ENCODE measurements at places on chromosomes 7 and 10.

GRCh38 chr7:96719164-96719563 lies 9.5 kb upstream of the SEM1 start:
- DNase-seq = no peak

DNA sequence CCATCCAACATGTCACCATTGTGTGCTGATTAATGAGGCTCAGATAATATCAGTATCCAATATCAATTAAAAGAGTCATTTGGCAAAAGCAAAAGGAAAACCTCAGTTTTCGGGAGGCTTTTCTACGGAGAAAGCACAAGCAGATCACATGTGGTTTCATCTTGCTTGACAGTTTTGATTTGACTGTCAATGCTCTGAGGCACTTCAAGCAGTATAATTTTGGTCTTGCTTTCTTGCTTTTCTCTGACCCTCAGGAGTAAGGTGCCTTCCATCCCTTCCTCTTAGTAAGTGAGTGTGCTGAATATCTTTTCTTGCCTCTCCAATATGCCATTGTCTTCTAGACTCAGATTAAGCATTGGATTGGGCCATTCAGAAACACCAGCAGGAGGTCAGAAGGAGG lies 115.5 kb upstream of the CALCR start:
- DNase-seq = no peak

GRCh38 chr7:106752367-106752766 lies 91.4 kb upstream of the CCDC71L start:
- DNase-seq = no peak

GRCh38 chr7:53473371-53473770 lies 437.9 kb downstream of the POM121L12 start:
- no peak for DNase-seq

DNA sequence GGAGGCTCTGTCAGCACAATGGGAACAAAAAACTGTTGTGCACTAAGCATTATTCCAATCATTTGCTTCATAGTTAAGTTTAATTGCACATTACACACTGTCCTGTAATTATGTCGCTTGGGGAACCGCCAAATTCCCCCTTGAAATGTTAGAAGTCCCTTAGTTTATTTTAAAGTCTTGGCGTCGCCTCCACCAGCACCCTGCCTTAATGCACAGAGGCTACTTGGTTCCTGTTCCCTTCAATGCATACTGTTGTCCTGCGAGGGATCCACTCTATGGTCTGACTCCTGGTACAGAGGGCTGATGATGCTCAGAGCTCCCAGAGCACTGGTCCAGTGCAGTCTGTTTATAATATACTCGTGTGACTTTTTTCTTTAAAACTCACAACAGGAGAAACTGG lies 330.7 kb downstream of the ELMO1 start:
- no peak for DNase-seq

DNA sequence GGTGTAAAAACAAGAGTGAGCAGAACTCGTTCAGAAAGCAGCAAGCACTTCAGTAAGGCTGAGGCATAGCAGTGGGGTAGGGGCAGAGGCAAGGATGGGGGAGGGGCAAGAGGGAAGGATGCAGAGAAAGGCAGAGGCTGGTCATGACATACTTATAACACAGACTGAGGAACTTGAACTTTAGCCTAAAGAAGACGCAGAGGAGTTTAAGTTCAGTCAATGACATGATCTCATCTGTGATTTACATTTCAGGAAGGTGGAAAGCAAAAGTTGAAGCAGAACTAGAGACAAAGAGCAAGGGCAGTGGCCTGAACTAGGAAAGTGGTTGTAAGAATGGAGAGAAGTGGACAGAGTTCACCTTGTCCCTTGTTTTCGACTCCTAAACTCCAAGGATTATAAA lies 15.8 kb downstream of the MACC1 start:
- DNase-seq = no peak

- no peak for DNase-seq
These were observed 143.7 kb downstream of the SLIT1 start for GRCh38 chr10:97042081-97042480.

- DNase-seq = no peak
These were observed 509.5 kb downstream of the DNAJB6 start for GRCh38 chr7:157846271-157846670.

DNA sequence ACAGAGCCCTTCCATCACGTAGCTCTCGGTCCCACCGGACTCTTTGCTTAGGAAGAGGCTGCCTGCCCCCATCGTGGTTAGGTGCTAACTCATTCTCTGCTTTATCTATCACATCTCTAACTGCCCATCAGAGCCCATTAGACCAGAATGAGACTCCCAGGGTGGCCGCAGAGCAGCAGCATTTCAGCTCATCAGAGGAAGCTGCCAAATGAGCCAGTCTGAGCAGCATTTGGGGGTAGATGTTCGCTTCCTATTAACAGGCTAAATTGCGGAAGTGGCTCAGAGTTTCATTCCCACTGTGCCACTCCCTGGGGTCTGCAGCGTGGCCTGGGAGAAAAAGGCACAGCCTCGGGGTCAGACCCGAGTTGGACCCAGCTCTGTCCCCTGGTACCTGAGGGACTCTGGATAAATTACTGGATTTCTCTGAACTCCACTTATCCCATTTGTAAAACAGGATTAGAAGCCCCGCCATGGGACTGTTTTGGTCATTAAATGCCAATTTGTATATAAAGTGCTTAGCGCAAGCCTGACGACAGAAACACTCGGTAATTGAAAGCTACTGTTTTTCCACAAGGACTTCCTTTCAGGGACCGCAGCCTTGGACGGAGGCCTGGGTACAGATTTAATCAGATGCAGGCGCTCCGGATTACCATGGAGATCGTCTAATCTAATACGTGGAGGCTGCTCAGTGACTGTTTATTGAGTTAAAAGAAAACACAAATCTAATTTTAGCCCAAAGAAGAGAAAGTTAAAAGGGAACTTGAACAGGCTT lies 73.8 kb upstream of the PRLHR start:
- DNase-seq = no peak

GRCh38 chr10:102117391-102118159 lies 2.6 kb downstream of the LDB1 start:
- DNase-seq = peak; percentile 93

DNA sequence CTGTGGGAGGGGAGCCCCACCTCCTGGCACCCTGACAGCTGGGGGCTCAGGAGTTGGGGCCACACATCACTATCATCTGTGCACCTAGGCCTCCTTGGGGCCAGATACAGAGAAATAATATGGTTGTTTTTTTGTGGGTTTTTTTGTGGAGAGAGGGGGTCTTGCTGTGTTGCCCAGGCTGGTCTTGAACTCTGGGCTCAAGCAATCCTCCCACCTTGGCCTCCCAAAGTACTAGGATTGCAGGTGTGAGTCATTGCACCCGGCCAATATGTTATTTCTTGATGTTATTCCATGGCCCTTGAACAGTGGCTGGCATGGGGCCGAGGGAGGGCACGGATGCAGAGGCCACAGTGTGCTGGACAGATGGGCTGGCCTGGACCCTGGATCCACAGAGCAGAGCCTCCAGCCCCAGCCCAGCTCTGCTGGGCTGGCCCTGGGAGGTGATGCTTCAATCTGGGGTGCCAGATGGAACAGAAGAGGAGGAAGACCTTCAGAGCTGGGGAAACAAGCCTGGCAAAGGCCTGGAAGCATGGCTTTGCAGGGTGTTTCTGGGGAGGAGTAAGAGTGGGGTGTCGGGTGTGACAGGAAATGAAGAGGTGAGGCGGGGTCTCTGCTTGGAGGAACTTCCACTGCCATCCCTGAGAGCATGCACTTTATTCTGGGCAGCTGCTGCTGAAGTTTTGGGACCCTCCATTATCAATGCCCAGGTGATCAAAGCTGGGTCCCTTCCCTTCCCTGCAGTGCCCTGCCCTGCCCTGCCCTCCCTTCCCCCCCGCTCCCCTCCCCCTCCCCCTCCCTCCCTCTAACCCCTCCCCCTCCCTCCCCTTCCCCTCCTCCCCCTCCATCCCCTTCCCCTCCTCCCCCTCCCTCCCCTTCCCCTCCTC lies 3.7 kb upstream of the FZD9 start:
- no peak for DNase-seq

- no peak for DNase-seq
These were observed 20.3 kb upstream of the HECTD2 start for GRCh38 chr10:91389636-91390512.

GRCh38 chr7:16743236-16743635 lies 10.3 kb upstream of the TSPAN13 start:
- DNase-seq = no peak

GRCh38 chr7:27203964-27204594 lies 4.2 kb upstream of the HOXA13 start:
- no peak for DNase-seq

DNA sequence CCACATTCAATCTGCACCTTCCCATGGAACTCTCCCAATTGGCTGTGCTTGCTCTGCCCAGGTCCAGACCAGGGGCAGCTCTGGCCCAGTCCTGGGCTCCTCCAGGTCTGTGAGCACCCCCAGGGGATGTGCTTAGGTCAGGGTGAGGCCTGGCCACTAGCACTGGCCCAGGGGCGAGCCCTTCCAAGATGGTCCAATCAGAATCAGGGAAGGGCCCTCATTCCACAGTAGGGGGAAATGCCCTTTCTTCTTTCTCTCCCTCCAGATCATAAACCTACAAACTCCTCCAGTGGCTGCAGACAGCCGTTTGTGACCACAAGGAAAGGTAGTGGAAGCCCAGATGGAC lies 157.0 kb downstream of the PRKAG2 start:
- DNase-seq = no peak

DNA sequence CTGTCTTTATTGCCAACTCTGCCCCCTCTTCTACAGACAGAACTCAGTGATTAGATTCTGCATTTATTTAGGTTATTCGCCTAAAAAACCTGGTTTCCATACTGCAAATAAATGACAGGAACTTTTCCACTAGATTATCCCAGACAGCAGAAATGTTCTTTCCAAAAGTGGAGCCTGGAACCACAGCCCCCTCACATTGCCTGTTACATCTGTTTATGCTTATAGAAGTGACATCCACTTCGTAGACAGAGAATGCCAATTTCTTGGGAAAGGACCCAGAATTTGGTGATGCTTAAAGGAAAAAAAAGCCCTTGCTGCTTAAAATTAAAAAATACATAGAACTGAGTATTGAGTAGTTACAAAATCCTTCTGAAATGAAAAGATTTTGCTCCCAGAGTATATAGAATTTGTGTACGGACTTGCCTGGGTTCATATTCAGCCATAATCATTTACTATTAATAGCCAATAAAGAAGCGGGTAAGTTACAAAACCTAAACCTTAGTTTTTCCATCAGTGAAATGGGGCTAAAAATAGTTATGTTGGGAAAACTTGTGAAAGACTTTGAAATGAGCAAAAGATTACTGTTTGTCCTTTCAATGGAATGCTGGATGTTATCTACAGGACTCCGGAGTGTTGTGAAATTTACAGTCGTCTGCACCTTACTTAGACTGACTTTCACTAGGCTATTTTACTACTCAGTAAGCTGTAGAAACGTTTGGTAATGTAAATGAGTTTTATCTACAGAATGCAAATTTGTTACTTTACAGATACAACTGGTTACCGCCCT lies 1.1 kb upstream of the PPP1R9A start:
- DNase-seq = no peak

DNA sequence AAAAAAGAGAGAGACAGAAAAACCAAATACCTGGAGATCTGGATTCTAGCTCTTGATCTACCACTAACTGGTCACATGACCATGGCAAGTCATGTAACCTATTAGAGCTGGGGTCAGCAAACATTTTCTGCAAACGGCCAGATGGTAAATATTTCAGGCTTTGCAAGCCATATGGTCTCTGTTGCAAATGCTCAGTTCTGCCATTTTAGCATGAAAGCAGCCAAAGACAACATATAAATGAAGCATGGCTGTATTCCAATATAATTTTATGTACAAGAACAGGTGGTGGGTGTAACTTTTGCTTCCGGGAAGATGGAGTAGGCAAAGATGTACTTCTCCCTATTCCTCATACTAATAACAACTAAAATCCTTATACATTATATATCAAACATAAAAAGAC lies 6.7 kb downstream of the FRA10AC1 start:
- DNase-seq = no peak

DNA sequence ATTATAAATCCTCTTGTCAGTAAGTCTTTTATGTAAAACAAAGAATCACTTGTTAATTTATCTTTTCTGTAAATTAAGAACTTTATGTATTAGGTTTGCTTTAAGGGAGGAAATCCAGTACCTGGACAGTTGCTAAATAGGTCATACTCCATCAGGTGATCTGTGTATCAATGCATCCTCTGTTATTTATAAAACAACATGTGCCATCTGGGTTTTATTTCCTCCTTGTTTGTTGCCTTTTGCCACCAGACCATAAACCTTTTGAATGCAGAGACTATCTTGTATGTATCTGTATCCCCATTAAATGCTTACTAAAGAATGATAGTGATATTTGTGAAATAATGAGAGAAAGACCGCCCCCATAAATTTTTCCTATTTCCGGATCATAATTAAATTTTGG lies 70.0 kb downstream of the SLC35B4 start:
- DNase-seq = no peak

DNA sequence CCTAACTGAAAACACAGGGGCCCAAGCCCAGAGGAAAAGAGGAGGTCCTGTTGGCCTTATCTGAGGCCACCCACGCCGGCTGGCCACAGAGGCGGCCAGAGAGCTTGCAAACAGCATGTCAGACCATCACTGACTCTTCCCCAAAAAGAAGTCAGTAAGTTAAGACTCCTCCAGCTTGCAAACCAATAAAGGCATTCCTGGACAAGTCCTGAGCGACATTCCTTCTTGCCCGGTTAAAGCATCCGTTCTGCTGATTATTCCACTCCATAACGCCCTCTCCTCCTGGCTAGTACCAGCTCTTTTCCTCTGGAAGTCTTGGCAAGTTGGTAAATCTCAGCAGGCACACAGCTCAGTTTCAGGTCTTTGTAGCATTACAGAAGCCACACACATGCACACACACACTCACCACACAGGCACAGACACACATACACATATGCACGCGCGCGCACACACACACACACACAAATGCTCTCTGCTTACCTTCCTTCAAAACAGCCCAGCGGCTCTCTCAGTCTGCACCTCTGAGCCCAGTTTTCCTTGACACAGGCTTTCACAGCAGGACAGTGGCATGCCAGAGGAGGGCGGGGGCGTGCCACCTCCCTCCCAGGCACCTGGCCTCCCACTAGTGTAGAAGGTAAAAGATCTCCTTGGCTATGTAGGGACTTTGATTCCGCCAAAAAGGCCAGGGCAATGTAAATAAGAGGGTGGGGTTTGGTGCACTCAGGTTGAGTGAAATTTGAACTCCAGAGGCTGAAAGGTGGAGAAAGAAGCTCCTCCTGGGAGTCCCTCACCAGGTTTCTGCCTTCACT lies 201.4 kb downstream of the TNS3 start:
- DNase-seq = no peak

- no peak for DNase-seq
These were observed 31.7 kb upstream of the CYP26C1 start for GRCh38 chr10:93028883-93029282.

DNA sequence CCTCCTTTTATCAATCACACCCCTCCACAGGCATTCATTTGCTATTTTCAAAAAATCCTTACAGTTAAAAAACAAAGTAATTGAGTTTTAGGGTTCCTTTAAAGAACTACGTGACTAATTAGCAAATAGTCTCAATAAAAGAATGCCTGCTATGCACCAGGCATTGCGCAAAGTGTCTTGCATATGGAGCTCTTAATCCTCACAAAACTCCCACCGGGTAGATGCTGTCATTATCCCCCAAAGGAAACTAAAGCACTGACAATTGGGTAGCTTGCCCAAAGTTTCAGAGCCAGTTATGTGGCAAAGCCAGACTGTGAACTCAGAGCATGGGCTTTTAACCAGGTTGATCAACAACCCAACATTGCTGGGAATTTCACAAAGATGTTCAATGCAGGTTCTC lies 305.7 kb downstream of the ELMO1 start:
- no peak for DNase-seq

- DNase-seq = no peak
These were observed at the start of gene CDK5 for GRCh38 chr7:151057506-151057988. TSS of gene CDK5 (minus strand) at chr7:151057897. CDS start at chr7:151057848, 49 bp downstream.

All from left ventricle myocardium superior (tissue), 1 donor.